B cell (primary cell): ENCODE measurements at places on chromosomes 5 and 9.

GRCh38 chr9:91847581-91848091, 102.4 kb downstream of the ROR2 start:
- DNase-seq = no peak

- DNase-seq = peak; percentile 38
Measured at GRCh38 chr9:131546336-131547084, 1.2 kb downstream of the PRRT1B start.

GRCh38 chr9:123544007-123544827, 188.2 kb downstream of the CRB2 start:
- DNase-seq = peak; percentile 55

GRCh38 chr9:104927216-104927911, 591 bp downstream of the ABCA1 start:
- peak; percentile 71 for DNase-seq

GRCh38 chr9:131674425-131675421, 65.2 kb downstream of the RAPGEF1 start:
- peak; percentile 57 for DNase-seq

- no peak for DNase-seq
Measured at GRCh38 chr9:130028493-130029222, 14.3 kb downstream of the FNBP1 start.

DNA sequence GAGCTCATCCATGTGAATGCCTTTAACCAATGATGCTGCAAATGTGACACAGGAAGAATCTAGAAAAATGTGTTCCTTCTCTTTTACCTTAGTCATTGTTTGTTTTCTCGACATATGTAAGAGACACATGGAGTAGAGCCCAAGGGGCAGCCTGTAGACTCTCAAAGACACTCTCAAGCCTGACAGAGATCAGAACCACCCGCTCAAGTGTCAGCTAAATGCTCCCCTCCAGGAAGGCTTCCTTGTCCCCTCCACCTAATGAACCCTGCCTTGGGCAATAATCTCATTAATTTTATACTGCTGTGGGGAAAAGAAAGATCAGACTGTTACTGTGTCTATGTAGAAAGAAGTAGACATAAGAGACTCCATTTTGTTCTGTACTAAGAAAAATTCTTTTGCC, 157.4 kb downstream of the MUSK start:
- DNase-seq = no peak

- no peak for DNase-seq
Measured at GRCh38 chr5:86257871-86258270, 359.9 kb upstream of the COX7C start.
